ENCODE measurements at places on chromosomes 2 and 18.

- DNase-seq, result no peak
Measured at GRCh38 chr2:173037245-173038120, 38.2 kb upstream of the MAP3K20 start.

- no peak for DNase-seq
Measured at GRCh38 chr2:65782996-65783650, 350.7 kb upstream of the SPRED2 start.

GRCh38 chr2:204551512-204551863 lies 6.2 kb downstream of the PARD3B start:
- no peak for DNase-seq

GRCh38 chr2:151053661-151053990 lies 208.0 kb downstream of the RBM43 start:
- DNase-seq, result no peak

DNA sequence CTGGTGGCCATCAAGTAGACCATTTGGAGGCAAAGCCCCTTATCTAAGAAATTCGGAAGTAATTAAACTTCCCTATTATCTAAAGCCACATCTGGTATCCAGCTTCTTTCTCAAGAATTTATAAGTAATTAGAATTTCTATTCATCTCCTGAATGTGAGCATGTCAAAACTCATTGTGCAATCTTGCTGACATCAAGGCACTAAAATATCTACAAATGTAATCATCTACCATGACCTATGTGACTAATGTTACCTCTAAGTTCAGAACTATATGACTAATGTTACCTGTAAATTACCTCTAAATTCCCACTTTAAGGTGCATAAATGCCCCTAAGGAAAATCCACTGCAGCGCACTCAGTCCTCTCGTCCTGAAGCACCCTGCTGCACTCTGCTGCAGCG lies 773.0 kb downstream of the CPS1 start:
- no peak for DNase-seq

GRCh38 chr2:59233448-59233847 lies 992.3 kb upstream of the FANCL start:
- DNase-seq, result no peak

GRCh38 chr2:226673314-226673723 lies 126.3 kb downstream of the IRS1 start:
- no peak for DNase-seq

DNA sequence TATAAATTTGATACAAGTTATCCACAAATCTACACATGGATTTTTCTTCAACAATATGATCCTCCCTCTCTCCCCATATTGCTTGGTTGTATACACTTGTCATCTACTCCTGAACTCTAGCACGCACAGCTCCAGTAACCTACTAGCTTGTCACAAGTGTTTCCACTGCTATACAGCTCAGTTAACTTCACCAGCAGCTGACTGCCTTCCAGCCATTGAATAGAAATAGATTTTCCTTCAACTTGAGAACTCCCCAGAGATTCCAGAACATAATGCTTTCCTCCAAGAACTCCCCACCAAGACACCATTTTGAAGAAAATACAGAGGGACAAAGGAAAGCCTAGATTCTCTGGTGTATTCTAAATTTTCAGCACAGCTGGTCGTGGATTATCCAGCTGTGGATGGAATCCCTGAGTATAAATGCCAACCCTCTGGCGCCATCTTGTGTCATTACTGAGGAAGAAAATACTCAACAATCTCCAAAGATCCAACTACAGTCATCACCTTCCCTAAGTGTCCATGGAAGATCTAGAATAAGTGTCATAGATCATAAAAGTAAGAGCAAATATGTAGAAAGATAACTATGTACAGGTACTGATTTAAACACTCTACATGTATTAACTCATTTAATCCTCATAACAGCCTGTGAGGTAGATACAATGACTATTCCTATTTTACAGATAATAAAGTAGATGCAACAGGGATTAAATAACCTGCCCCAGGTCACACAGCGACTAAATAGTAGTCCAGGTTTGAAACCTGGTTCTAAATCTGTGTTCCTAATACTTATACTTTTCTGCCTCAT lies 156.7 kb downstream of the ARHGAP28 start:
- no peak for DNase-seq

- no peak for DNase-seq
Measured at GRCh38 chr2:168178520-168179324, 68.7 kb downstream of the STK39 start.

DNA sequence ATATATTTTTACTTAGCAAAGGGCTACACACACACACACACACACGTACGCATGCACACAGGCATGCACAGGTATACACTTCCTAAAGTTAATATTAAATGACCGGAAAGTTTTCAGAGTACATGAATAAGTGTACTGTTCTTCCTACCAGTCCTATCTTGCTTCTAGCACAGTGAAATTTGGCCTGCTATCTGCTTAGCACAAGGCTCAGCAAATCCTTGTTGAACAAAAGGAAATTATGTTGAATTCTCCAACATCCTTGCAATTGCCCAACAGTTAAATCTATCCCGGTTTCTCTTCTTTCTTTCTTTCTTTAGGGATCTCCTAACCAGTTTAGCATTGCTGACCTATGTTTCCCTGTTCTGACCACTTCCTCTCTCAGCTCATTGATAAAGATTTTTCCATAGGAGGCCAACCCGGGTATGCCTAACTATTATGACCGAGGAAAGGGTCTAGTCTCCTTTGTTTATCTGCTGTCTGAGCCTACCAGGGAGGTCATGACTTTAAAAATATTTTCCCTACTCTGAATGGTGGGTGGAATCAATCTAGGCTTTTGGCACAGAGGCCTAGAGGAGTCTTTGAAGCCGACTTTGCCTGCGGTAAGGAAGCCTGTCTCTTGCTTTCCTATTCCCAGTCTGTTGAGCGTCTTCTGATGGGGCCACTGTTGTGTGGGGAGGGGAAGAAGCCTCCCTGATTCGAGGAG lies 400.7 kb downstream of the HRH4 start:
- no peak for DNase-seq

DNA sequence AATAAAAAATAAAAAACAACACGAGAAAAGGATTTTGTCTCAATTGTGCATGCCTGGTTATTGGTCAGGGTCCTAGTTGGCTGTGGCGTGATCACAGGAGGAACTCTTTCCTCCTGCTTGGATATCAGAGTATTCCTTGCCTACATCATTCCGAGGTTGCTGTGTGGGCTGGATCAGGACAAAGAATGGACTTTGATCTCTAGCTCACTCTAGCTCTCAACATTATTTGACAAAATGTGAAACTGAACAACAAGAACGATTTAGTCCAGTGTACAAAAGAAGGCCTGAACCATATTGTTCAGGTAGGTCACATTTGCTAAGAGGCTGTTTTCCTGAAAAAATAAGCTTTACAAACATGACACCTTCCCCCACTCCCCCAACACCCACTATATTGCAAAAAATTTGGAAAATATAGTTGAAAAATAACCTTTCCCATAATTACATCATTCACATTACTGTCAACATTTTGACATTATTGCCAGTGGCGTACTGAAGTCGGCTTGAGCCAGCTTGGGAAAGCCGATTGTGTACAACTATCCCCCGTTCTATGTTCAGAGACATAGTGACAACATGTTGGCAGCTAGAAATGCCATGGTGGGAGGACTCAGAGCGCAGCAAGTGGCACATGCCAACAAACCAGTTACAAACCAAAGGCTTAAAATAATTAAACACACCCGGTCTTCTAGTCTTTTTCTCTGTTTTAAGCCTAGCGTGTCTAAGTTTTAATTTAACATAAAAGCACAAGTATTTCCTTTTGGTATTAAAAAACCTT lies 179.0 kb downstream of the LPIN1 start:
- DNase-seq, result no peak

DNA sequence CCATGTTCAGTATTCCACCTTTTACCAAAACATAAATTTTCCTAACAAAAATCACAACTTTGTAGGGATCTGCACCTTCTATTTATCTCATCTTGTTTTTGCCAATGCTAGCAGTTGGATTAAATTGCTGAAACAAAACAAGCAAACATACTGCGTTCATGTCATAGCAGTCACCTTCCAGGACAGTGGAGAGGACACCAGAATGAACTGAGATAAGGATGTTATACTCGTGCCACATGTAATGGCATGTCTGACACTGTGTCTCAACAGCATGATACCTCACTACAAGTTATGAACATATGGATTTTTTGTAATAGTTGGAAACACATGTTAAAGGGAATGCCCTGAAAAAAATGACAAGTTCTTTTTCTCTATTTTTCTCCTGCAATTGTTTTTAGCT lies 245.3 kb downstream of the XIRP2 start:
- DNase-seq, result no peak

DNA sequence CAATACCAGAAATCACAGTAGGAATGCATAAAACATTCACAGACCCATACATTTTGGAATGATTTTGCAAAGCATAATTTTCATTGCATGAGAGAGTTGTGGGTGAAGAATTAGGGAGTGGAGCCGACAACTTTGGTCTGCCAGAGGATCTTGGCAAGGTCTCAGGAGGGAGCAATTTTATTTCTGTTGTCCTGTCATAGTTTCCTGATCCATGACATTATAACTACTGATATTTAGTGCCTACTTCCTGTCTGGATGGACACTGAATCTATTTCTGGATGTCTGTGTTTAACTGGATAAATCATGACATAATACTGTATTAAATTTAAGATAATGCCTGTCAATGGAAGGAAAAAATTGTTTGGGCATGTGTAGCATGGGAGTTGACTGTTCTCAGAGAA lies 2.4 kb downstream of the ITGA4 start:
- DNase-seq, result no peak

GRCh38 chr2:145383961-145384360 lies 864.0 kb upstream of the ZEB2 start:
- DNase-seq, result no peak

All from T-helper 2 cell (primary cell).